Bronchial epithelial cell (primary cell): ENCODE measurements at places on chromosomes 4 and X. TPM values are rescaled to one million over a fixed set of nuclear protein-coding genes. Genes with fewer than 3 reads are reported as not detected.
A peak's percentile ranks its signal among the peaks of the same experiment; 100 is the strongest.

DNA sequence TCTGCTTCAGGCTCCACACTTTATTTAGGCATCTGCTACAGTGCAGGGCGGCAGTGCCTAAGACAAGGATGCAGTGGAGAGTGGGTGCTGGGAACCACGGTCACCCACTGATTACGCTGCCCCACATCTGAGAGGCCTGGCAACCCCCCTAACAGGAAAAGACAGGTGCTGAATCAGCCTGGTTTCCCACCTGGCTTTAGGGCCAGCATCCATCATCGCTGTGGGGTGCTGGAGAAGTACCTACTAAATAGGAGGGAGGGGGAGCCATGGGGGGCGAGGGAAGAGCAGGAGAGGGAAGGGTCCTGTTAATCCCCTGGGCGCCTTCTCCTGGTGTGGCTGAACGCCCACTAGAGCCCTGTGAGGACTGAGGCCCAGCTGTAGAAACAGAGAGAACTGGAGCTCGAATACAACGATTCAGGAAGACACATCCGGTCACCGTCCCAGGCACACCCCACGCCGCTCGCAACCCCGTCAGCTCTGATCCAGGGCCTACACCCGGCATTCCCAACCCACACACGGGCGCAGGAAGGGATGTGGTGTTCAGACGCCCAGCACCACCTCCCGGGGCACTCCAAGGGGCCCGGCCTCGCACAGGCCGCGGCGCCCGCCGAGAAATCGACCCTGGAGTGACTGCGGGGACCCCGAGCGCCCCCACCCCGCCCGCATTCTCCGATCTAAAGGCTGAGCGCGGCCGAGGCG is 554 bp downstream of the DCTD start:
- peak; percentile 28 for DNase-seq

- DNase-seq, result no peak
Observed at GRCh38 chr4:179698321-179698720, 2256.1 kb upstream of the AGA start.

- no peak for DNase-seq
Observed at GRCh38 chrX:43835559-43835958, 46.7 kb downstream of the MAOB start.

DNA sequence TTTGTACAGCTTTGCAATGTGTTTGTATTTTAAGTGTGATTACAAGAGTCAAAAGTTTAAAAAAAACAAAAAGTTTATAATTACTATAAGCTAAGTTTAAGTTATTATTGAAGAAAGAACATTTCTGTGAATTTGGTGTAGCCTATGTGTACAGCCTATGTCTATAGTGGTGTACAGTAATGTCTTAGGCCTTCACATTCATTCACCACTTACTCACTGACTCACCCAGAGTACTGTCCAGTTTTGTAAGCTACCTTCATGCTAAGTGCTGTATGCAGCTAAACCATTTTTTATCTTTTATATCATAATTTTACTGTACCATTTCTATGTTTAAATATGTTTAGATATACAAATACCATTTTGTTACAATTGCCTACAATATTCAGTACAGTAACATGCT is 182.3 kb downstream of the RPA4 start:
- DNase-seq, result peak; percentile 22

DNA sequence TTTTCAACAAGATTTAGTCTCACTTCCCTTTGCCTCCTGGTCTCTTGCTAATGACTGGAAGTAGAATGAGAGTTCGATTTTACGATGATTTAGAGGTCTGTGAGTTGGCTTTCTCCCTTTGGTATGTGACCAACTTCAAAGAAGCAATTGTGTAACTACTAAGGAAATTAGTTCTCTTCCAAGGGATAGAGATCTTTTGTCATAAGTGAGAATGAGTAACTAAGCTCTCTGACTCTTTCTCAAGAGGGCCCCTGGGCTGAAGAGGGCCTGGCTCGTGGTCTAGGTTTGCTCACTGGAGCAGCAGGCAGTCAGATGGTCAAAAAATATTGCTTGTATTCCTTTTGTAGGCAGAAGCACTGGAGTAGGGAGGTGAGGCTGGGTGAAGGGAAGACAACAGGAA is 176.3 kb downstream of the ENOX2 start:
- peak; percentile 44 for DNase-seq

- DNase-seq, result no peak
Observed at GRCh38 chrX:17669458-17669857, 67.8 kb upstream of the SCML1 start.

DNA sequence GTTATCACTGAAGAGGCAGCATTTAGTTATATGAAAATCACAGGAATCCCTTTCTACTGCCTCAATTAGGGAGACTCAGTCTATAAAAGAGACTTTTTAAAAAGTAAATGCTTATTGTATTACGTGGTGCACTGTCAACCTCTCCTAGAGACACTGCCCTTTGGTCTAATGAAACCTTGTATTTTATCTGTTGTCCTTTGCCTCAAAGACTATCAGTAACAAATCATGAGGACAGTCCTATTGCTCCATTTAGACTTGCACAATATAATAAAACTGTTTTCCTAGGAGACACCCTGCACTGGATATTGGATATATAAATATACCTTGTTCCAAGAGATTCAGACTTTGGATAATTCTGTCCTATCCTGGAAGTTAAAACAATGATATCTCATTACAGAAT is 34.2 kb downstream of the VCX3A start:
- no peak for DNase-seq

The CT47C1 gene
- total RNA-seq, result not detected in 2 replicates

The UCHL1 gene
- 6.1 and 28.4 TPM in 2 replicates for total RNA-seq

The BMX gene
- not detected in 2 replicates for total RNA-seq

The NKAP gene
- total RNA-seq, result 3.4 and 6.1 TPM in 2 replicates

The ADH1B gene
- 0.26 and 2.1 TPM in 2 replicates for total RNA-seq

The MAGEB16 gene
- total RNA-seq, result not detected in 2 replicates

The ETDA gene
- not detected in 2 replicates for total RNA-seq
